ENCODE measurements at places on chromosomes 11 and 22.

DNA sequence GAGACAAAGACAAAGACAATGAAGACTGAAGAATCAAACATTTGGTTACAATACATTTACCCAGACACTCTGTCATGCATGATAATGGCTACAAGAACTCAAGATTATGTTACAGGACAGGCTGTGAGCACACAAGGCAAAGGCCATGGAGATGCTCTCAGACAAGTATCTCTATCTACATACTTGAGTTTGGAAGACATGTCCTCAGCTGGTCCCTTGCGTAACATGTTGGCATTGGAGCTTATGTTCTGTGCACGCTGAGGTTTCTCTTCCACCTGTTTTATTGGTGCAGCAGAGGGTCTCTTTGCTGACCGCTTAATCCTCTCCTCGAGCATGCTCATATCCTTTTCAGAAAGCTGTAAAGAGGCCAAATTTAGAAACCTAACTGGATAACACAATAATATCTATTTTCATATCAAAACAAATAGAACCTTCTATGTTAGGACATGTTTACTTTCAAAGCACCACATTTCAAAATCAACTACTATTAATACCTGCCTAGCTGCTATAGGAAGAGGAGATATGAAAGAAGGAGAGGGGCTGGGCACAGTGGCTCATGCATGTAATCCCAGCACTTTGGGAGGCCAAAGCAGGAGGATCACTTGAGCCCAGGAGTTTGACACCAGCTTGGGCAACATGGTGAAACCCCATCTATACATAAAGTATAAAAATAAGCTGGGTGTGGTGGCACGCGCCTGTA, 41.6 kb downstream of the F2 start:
- DNase-seq: no peak

- DNase-seq: no peak
Observed at GRCh38 chr11:13316528-13316961, 39.0 kb downstream of the BMAL1 start.

DNA sequence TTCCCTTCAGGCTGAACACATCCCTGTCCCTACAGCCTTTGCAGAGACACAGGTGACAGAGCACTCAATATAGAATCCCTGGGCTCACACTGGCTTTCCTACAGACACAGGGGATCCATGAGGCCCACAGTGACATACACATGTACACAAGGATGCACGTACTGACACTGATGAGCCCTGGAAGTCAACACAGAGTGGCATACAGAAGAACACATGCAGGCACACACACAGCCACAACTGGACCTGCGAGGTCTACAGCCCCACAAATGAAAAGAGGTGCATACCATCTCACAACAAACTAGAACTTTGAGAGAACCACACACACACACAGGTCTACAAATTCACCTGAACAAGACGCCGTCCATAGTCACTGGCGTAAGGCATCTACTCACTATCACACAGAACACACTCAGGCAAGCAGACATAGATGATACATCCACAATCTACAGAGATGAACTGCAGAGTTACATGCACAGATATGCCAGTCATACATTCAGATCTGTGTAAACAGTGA, 3.5 kb upstream of the ZNF74 start:
- no peak for DNase-seq

GRCh38 chr11:65789230-65790103, 2.6 kb downstream of the OVOL1 start:
- DNase-seq: no peak

GRCh38 chr11:43947003-43947500, 4.6 kb downstream of the C11orf96 start:
- no peak for DNase-seq

- no peak for DNase-seq
Observed at GRCh38 chr22:40200795-40201530, 23.2 kb downstream of the TNRC6B start.

- no peak for DNase-seq
Observed at GRCh38 chr11:124761301-124762104, 587 bp downstream of the ESAM start.
